Omental fat pad (tissue), 4 donors: ENCODE measurements at places on chromosomes 5 and 9.

DNA sequence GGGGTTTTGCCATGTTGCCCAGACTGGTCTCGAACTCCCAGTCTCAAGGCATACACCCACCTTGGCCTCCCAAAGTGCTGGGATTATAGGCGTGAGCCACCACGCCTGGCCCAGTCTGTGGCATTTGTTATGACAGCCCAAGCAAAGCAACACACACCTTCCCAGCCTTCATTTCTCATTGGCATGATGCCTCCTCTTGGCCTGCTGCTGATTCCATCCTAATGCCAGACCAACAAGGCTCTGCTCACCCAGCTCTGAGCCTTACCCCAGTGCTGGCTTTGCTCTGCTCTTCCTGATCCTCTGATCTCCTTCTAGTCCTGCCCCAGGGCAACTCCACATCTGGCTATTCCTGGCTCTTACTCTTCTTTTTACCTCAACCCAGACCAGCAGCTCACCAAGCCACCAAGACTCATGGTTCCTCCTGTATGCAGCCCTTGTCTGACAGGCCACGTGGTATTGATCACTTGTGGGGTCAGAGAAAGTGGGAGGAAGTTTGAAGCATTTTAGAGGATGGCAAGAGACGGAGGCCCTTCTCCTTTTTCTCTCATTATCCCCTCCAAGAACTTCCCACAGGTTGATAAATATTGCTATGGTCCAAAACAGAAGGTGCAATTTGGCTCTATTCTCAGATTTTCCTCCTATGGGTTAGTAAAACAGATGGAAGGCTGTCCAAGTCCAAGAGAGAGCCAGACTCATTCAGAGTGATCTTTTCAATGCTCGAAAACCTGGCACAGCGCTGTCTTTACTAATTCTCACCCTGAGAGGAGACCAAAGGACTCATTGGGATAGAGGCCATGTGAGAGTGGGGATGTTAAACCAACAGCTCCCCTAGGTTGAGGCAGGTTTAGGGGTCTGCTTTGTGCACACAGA lies 958 bp downstream of the CD180 start:
- DNase-seq = no peak

- DNase-seq = no peak
These were observed 437.9 kb downstream of the EFNA5 start for GRCh38 chr5:107232788-107233187.

DNA sequence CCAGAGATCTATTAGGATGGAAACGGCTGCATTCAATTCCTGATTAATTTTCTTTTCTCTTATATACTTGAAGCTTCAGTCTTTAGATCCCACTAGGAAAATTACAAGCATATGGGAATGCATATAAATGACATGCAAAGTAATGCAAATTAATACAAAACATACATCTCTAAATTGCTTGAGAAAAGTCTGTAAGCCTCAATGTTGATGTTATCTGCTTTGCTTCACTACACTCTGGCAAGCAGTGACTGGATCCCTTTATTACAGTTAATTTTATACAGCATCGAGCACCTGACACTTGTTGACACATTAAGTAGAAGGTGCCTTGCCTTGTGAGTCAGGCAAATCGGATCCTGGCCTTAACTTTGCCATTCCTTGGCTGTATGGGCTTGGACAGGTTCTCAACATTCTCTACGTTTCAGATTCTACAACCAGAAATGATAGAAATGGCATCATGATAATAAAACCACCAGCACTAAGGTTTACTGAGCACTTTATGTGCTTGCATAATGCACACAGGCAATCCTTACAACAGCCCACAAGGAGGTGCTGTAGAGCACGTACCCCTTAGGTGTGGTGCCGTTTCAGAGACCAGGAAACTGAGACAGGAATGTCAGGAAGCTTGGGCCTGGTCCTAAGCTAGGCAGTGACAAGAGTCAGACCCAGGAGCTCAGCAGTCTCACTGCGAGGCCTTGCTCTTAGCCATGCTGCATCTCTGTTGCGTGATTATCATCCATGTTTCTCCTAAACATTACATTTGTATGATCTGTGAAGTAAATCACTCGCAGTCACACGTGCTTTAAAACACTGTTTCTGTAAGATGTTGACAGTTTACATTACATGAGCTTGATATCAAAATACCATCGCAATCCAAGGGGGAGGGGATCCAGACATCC lies 2.7 kb downstream of the GCNT4 start:
- no peak for DNase-seq

DNA sequence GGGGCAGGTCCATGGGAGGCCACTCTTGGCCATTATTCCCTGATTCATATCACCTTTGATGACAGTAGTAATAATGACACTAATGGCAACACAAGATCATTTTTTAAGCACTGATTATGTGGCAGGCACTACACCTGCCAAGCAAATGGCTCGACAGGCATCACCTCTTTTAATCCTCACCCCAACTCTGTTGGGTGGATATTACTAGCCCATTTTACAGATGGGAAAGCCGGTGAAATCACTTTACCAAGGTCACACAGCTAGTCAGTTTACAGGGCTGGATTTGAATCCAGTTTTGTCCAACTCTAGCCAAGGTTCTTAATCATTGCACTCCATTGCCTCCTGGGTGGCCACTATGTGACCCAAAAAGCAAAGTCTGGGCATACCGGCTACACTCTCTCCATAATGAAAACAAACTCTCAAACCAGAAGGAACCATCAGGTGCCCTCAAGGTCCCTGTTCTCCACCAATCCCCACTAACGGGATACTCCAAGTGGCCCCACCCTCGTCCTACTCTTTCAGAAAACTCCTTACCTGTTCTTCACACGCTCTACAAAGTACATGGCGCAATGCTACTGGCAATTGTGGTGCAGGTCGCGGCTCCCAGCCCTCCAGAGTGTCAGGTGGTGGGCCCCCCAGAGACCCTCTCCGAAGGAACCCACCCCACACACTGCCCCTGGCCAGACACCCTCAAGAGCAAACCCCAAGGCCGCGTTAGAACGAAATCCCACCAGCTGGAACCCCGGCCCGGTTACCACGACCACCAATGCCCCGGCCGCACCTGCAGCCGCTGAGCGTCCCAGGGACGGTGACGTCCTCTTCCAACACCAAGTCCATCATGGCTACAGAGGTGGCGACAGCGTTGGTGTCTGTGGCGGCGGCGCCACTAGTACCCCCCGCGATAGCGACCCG lies 572 bp downstream of the CDK5RAP2 start:
- DNase-seq = no peak

DNA sequence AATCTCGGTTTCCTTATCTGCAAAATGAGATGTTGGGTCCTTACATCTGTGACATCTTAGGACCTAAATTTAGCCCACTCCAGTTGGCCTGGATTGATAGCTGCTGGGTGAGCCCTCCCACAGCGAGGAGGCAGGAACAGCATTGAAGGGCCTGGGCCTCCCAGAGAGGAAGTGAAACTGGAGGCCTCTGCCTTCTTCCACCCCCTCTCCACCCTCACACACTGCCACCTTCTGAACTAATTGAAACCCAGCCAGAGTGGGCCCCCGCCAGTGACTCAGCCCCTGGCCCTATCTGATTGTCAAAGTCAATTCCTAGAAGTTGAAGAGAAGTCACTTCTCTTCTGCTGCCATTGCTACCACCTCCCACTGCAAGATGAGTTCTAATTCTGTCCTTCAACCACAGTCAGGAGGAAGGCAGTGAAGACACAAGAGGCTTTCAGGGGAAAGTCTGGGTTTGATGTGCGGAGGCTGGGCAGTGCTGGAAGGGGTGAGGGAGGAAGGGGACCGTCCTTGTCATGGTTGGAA lies 55.2 kb upstream of the NEK6 start:
- DNase-seq = no peak

DNA sequence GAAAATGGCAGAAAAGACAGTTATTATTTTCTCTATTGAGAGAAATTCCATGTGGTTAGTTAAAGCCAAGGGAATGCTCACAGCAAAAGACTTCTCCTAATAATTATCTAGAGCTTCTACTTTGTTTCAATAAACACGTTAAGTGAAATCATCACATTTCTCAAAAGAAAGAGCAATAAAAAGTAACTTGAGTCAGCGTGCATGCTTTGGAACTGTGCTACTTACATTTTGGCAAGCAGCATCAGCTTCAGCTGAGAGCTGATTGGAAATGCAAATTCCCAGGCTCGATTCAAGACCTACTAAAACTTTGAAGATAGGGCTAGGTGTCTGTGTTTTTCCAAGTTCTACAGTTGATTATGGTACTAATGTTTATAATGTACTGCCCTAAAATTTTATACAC lies 132.1 kb downstream of the CDH18 start:
- DNase-seq = no peak

- DNase-seq = no peak
These were observed 6.9 kb downstream of the ERMP1 start for GRCh38 chr9:5825895-5826622.

DNA sequence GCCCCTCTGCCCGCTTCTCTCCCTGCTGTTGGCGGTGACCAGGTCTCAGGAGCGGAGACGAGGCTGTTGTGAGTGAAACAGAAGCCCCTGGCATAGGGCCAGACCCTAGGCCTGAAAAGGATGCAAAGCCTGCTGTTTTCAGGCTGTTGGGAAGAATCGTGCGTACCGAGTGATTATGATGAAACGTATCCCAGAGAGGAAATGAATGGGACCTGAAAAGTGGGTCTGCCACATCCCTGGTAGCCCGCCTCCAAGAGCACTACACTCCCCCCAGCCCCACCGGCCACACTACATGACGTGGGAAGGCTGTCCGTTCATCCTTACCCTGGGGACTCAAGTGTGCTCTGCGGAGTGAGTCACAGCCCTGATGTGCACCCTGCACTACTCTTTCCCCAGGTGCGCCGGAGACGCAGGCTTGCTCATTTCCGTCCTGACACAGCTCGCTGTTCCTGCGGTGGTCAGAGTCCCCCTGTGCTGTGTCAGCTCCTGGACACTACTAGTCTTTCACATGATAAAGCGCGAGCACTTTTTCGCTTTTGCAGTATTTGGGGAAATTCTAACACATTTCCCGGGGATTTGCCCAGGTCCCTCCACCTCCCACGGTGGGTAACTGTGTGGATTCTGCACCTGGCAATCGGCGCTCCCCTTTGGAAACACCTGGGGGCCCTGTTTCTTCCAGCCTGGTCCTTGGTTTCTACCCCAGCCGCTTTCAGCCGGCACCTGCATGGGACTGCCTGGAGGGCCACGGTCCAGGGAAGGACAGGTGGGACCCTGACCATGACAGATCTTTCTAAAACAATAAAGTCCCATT lies 91.5 kb downstream of the ANKRD33B start:
- no peak for DNase-seq

GRCh38 chr9:79573412-79573923 lies 1.7 kb downstream of the TLE4 start:
- no peak for DNase-seq

DNA sequence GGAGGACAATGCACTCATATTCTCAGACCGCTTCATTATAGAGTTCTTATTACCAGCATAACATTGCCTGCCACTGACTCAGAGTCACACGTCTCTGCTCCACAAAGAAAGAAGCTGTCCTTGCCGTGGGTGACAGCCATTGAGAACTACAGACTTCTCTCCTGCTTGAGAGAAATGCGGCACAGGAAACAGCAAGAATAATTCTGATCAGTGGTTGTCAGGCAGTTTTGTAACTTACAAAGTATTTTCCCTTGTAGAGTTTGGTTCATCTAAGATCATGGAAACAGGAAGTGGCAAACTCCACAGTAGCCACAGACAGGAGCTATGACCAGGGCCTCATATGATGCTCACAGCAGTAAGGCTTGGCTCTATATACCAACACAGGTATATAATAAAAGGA lies 47.0 kb downstream of the KCNV2 start:
- DNase-seq = no peak

- no peak for DNase-seq
These were observed 1.9 kb downstream of the SSNA1 start for GRCh38 chr9:137190315-137190856.

DNA sequence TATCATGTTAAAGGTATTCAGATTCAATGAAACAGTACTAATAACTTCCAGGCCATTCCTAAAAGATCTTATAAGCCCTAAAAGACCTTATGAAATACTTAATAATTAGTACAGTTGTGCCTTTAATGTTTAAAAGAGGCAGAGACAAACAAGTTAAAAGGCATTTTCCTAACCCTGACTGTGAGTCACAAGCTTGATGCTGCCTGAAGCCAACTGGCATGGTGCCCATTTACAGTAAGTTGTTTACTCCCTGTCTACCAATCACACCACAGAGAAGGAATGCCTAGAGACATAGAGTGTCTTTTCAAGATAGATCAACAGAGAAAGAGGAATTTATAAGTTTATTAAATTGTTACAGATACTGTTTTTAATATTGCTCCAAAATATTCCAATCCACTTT lies 47.8 kb downstream of the NR3C1 start:
- DNase-seq = peak; percentile 49

DNA sequence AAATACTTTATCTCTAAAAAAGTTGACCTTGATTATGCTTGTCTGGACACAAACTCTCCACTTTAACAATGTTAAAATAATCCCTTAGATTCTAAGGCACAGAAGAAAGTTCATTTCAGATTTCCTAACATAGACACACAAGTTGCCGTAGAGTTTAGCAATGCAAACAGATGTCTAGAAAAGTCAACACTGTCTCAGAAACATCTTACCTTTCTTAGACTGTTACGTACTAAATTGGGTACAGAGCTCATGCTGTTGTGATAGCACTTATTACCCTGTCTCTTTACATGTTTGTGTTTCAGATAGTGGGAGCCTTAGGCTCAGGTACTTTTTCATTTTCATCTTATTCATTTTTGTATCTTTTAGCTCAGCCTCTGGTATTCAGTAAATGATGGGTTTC lies 52.0 kb downstream of the C5 start:
- no peak for DNase-seq

GRCh38 chr5:19904766-19905165 lies 83.2 kb downstream of the CDH18 start:
- DNase-seq = no peak

- no peak for DNase-seq
These were observed 60.1 kb downstream of the GALNT12 start for GRCh38 chr9:98867429-98868168.

GRCh38 chr9:38488156-38488698 lies 64.0 kb upstream of the IGFBPL1 start:
- no peak for DNase-seq

- DNase-seq = no peak
These were observed 58.3 kb upstream of the NXNL2 start for GRCh38 chr9:88476491-88477271.

- DNase-seq = no peak
These were observed 45.8 kb upstream of the GARNL3 start for GRCh38 chr9:127218818-127219217.

DNA sequence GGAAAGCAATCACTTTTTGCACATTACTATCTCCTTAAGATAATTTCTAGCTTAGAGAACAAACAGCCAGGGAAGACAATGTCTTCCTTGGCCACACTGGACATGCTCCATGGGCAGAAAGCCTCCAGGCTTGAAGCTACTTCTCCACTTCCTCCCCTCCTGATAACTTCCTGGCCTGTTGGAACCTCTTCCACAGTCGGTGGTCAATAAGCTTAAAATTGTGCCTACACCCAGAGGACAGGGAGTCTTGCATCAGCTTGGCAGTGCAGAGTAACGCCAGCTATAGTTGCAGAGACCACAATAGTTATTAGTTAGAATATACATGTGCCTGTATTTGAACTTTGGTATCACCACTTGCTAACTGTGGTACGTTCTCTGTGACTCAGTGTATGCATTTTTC lies 58.1 kb upstream of the ABCA1 start:
- no peak for DNase-seq
